CD4-positive, alpha-beta T cell treated with Interleukin-4 for 1 hour (primary cell): ENCODE measurements at places on chromosomes 7 and 10.

- peak; percentile 11 for DNase-seq
Observed at GRCh38 chr7:2864204-2864985, 20.3 kb upstream of the GNA12 start.

- DNase-seq, result no peak
Observed at GRCh38 chr7:70717553-70718329, 414.2 kb upstream of the GALNT17 start.

DNA sequence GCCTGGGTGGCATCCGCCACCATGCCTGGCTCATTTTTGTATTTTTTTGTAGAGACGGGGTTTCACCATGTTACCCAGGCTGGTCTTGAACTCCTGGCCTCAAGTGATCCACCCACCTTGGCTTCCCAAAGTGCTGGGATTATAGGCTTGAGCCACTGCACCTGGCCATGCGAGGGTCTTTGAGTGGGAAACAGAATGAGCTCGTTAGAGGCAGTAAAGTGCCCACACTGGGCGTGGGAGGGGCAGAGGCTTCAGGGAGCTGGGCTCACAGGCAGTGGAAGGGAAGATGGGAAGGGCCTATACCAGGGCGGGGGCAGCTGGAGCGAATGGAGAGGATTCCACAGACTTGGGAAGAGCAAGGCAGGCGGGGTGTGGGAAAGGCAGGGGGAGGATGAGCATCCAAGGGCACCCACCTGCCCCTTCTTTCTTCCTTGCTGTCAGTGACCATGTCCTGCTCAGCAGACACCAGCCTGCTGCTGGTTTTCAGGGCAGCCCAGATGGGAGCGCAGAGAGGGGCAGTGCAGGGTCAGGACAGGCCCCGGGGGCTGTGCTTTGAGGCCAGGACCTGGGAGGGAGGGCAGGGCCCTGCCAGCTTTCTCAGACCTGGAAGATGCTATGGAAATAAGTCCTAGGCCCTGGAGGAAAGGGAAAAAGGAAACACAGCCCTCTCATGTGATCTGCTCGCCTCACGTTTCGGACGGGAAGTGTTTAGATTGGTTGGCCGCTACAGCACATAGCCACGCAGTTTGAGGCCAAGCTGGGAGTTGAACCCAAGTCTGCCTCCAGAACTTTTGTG lies 4.2 kb downstream of the FZD9 start:
- no peak for DNase-seq

DNA sequence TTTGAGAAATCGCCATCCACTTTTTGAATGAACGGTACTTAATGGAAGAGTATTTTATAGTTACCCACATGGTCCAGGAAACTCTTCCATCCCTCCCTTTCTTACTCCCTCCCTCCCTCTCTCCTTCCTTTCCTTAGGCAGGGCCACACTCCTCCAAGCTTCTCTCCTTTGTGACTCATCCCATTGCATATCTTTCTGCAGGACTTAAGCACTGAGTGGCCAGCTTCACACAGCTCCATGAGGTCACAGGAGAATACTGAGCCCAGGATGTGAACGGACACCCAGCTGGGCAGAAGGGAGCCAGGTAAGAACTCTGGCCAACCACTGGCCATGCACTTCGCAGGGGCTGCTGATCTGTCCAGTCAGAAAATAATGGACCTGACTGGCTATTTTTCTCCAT lies 189.7 kb upstream of the ADCY1 start:
- DNase-seq, result no peak

DNA sequence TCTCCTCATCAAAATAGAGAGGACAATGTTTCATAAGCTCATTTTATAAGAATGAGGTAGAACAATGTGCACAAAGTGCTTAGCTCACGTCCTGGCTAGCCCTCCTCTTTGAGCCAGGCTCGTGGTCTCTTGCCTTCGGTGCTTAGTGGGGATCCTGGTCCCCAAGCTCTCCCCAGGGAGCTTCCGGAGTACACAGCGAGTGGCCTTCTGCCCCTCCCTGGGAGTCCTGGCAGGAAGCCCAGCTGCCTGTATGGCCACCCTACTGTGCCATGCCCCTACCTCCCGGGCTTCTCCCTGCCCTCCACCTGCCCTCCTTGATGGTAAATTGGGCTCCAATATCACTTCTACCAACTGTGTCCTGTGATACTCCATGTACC lies 868 bp downstream of the MYO1G start:
- no peak for DNase-seq

- DNase-seq, result peak; percentile 36
Observed at GRCh38 chr7:115851291-115851690, 179.3 kb downstream of the TFEC start.

DNA sequence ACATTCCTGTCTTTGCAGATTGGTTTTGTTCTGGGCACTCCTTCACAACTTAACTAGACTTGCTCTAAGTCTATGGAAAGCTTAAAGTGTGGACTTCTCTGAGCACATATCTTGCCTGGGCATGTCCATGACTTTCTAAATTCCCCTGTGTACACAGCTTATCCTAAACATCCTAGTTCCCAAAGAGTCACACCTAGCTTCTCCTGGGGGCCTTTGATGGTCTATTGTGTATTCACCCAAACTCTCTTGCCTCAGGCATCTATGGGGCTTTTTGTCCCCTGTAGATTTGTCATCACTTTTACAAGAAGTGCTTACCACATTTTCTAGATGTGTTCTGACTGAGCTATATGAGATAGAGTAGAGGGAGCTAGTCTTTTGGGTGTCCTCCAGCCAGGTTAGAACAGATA lies 12.2 kb upstream of the ZNF488 start:
- DNase-seq, result no peak

DNA sequence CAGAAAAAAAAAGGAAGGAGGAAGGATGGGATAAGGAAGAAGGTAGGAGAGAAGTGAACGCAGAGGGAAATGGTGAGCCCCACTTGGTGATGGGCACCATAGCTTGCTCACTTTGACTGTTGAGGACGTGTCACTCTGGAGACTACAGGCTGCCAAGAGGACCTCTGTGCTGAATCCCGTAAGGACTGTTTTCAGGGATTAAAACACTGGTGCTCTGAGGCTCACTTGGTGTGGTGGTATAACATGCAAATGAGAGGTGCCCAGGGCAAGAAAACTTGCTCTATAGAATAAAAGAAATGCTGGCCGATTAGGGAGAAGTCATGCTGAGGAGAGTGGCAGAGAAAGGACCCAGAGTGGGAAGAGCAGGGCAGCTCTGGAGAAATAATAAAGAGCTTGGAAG lies 5.3 kb upstream of the IL2RA start:
- no peak for DNase-seq

DNA sequence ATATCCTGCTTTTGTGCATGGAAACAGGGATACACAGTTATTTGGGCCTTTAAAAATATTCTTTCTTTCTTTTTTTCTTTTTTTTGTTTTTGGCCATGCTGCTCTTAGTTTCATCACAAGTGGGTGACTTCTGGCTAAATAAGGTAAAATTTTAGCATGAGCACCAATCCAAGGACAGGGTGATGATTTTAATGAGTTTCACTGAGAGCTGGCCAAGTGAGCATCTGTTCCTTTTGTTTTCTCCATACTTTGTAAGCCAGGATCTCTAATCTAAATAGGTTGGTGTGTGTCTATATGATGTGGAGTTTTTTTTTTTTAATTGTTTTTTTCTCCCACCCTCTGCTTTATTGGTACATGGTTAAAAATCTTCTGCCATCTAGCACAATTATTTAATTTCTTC lies 106.8 kb downstream of the POLL start:
- DNase-seq, result no peak

GRCh38 chr7:2508327-2509215 lies 11.0 kb upstream of the LFNG start:
- DNase-seq, result peak; percentile 84
